ENCODE measurements at places on chromosomes 11 and 22.

- no peak for DNase-seq
These were observed 134.7 kb downstream of the ME3 start for GRCh38 chr11:86537541-86538222.

DNA sequence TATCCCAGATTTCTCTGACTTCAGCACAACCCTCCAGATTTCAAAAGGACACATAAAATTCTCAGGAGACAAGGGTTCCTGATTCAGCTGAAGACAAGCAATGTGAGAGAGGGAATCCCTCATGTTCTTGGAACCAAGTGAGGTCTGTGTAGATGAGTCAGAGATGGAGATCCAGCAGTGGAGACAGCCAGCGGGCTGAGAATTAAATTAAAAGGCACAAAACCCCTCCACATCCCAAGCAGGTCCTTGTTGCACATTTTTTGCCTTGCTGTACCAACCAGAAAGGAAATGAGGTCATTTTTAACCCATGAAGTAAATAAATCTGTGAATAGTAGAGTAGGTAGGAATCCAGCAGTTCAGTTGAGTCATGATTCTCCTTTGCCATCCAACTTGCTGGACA is 9.7 kb downstream of the MTNR1B start:
- no peak for DNase-seq

GRCh38 chr11:85663080-85663752 is 1.7 kb downstream of the CREBZF start:
- DNase-seq = no peak

DNA sequence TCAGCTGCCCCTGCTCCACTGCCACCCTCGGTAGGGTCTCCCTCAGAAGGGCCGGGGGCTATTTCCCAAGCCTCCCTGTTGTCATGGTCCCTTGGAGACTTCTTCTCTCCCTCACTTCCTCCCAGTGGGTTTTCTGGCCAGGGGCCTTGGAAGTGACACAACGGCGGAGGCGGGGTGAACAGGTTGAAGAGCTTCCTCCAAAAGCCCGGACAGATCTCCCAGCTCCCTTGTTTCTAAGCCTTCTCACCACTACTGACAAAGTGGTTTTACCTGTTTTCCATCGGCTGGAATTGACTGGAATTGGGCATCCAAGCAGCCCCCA is 14.5 kb downstream of the MYH9 start:
- DNase-seq = no peak

DNA sequence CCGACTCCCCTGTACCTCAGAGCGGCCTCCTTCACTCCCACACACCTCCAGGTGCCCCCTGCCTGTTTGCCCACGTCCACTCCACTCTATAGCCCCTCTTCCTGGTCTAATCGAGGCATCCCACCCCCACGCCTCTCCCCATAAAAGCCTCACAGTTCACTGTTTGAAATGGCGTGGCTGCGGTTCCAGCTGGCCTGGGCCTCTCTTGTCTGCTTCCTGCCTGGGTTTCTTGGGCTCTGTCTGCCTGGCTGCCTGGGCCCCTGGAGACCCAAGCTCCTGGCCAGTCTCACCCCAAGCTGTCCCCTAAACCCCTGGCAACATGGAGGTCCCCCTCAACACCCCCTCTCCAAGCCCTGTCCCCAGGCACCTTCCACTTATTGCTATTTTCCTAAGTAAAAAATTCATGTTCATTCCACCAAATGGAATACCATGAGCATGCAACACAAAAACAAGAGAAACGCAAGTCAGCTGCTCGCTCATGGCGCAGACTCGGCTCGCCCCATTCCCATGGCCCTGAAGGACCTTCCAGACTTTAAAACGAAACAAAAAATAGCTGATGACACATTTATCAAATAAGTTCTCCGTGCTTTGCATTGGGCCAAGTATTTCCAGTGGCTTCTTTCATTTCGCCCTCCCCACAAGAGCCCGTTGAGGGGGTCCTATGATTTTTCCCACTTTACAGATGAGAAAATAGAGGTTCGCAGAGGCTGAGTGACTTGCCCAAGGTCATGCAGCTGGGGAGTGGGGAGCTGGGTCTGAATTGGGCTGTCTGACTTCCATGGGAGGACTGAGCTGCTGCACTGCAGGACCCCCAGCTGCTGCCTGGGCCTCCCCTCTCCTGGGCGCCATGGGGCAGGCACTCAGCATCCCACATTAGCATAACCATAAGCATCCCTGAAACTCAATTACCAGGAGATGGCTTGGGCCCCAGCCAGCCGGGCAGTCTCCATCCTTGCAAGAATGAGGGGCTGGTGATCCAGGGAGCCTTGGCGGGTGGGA is 11.7 kb upstream of the FLRT1 start:
- no peak for DNase-seq

- DNase-seq = no peak
These were observed 15.8 kb downstream of the UPB1 start for GRCh38 chr22:24510637-24511625.

GRCh38 chr11:134452026-134452837 is 40.2 kb upstream of the B3GAT1 start:
- no peak for DNase-seq

GRCh38 chr11:73320763-73321603 is 12.9 kb downstream of the ARHGEF17 start:
- DNase-seq = no peak

DNA sequence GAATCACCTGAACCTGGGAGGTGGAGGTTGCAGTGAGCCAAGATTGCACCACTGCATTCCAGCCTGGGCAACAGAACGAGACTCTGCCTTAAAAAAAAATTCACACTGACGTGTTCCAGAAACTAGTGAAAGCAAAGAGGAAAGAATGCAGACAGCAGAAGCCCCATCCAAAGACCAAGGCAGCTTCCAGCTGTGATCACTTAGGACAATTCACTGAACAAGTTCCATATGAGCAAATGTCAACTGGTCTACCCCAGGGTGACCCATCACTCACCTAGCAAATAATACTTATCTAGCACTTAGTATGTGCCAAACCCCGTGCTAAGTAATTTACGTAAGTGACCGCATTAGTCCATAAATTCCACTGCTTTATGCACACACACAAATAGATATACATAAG is 138.9 kb downstream of the LARGE1 start:
- no peak for DNase-seq

DNA sequence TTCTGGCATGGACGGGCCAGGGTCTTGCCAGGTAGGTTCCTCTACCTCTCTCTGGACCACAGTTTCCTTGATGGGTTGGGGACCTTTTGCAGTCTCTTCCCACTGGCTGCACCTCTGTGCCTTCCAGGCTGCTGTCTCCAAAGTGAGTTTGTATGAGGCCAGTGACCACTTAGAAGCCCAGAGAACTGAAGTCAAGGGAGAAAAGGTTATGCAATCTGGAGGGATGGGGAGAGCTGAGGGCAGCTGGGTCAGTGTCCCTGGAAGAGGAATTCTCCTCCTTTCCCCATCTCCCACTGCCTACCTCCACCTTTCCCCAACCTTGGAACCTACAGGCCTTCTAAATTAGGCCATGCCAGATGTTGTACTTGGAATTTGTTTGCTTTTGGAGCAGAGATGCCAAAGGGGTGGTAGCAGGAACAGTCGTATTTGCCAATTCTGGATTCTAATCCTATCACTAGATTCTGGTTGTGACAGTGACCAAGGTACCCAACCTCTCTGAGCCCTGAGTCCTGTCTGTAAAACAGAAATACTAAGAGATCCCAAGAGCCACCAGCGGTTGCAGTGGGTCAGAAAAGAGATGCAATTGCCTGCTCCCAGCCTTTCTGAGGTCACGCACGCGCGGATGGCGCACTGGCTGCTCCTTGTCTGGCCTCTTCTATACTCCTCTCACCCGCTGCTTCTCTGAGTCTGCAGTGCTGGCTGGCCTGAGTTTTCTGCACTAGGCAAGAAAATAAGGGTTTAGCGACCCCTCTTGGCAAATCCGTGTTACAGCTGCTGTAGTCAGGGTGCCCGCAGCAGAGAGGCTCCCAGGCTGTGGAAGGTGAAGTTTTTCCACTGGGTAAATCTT is 10.7 kb upstream of the ACCSL start:
- DNase-seq = peak; percentile 15

DNA sequence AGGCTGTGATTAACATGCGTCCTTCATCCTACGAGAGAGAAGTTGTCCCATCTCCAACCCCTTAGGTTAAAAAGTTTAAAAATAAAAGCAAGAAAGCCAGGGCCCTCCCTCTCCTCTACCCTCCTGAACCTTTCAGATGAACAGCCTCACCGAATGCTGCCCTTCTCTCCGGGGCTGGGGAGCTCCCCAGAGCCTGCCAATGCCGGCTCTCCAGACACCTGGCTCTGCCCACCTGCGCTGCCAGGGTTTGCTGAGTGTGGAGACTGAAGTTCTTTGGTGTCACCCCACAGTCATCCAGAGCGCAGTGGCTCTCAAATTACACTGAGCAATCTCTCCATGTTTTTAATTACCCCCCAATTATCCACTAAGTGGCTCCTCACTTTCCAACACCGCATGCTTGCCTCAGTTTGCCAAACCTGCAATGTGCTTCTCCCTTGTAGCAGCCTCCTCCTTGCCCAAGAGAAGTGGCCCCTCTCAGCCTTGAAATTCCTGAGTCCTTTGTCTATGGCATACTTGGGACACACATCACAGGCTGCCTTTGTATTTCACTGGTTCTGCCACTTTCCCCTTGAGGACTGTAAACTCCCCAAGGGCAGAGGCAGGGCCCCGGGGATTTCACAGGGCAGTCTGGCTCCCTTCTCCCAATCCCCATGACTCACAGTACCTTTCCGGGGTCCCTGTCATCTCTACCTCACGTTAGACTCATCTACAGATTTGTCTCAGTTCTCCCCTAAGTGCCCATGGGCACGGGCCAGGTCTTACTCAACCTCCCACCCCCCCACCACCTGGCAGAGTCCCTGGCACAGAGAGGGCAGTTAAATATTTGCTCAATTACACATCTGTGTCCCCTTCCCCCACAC is 2.0 kb downstream of the MYH9 start:
- no peak for DNase-seq

DNA sequence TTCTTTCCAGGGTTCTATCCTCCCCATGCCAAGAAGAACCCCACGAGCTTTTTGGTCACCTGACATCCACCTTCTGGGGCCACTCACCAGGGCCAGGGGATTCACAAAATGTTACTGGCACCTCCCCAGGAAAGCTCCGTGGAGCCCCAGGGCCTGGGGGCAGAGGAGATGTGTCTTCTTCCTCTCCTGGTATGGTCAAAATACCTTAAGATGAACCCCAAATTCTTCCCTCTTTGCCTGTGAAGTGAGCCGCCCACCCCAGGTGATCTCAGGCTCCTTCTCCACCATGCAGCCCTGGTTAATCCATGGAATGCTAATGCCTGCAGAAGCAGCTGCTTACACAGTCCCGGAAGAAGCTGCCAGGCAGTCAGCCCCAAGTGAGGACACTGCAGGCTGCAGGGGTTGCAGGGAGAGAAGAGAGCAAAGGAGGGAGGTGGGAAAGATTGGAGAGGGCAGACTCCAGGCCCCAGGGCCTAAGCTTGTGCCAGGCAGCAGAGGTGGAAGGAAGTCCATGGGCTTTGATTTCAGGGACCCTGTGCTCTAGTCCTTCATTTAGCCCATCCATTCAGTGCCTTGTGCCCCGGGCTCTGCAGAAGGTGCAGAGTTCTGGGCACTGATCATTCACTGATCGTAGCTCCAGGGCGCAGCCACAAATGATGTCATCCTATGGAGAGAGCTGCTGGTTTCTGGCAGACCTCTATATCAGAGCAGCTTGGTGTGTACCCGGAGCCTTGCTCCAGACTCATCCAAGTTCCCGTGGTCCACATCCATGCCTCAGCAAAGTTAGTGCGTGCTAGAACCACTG is 127.9 kb upstream of the NECTIN1 start:
- no peak for DNase-seq

DNA sequence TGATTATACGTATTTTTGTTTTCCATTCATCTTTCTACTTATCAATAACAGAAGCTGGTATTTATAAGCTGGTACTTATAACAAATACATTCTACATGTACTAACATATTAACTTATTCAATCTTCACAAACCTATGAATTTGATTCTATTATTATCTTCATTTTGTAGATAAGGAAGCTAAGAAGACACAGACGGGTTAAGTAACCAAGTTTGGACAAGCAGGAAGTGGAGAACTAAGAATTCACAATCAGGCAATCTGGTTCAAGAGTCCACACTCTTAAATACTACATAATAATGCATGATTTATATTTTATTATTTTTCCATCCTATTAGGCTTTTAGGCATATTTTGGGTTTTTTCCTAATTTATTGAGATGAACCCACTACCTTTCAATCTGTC is 25.0 kb downstream of the FCHSD2 start:
- no peak for DNase-seq

DNA sequence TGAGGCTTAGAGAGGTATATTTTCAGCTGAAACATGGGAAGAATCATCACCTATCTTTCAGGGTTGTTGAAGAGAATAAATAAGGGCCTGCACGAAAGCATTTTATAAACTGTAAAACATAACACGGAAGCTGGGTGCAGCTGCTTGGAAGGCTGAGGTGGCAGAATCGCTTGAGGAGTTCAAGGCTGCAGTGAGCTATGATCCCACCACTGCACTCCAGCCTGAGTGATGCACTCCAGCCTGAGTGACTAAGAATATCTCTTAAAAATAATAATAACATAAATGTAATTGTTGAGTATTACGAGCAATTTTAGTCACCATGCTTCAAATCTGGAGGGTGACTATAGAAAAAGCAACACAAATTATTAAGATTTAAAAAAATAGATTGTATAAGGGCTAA is 16.3 kb downstream of the RBFOX2 start:
- no peak for DNase-seq

GRCh38 chr22:45709866-45710265 is 38.2 kb downstream of the ATXN10 start:
- no peak for DNase-seq

GRCh38 chr11:71301858-71302533 is 49.6 kb upstream of the SHANK2 start:
- no peak for DNase-seq

DNA sequence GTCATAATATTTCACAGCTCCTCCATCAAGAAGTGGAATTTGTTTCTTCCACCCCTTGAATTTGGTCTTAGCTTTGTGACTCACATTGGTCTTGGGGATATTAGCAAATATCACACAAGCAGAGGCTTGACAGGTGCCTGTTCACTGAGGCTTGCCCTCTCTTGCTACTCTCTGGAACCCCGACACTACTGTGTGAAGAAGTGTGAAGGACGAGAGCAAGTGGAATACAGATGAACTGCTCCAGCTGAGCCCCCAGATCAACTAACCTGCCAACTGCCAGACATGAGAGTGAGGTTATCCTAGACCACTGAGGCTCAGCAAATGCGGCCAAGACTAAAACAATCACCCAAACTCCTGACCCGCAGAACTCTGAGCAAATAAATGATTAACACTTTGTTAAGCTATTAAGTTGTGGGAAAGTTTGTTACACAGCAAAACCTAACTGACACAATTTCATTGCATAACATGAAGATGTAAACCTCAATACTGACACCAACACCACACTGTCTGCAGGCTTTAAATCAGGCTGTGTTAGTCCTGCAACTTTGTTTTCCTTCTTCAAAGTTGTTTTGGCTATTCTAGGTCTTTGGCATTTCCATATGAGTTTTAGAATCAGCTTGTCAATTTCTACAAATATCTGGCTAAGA is 142.5 kb downstream of the APOL5 start:
- DNase-seq = no peak

- no peak for DNase-seq
These were observed 216.9 kb upstream of the SYN3 start for GRCh38 chr22:33275073-33275443.

- DNase-seq = no peak
These were observed 49.9 kb downstream of the SCUBE1 start for GRCh38 chr22:43293259-43293654.

- DNase-seq = no peak
These were observed 55.2 kb upstream of the SYT13 start for GRCh38 chr11:45341372-45341771.

GRCh38 chr11:110415081-110415480 is 14.7 kb upstream of the FDX1 start:
- no peak for DNase-seq

GRCh38 chr11:66076561-66076960 is 6.5 kb downstream of the PACS1 start:
- DNase-seq = no peak

GRCh38 chr11:5524756-5525155 is 8.3 kb upstream of the UBQLNL start:
- DNase-seq = no peak

All from GM18507 (cell line).